ENCODE measurements at places on chromosomes 6 and 20.

GRCh38 chr6:92023410-92023966, 1395.9 kb downstream of the EPHA7 start:
- no peak for DNase-seq

DNA sequence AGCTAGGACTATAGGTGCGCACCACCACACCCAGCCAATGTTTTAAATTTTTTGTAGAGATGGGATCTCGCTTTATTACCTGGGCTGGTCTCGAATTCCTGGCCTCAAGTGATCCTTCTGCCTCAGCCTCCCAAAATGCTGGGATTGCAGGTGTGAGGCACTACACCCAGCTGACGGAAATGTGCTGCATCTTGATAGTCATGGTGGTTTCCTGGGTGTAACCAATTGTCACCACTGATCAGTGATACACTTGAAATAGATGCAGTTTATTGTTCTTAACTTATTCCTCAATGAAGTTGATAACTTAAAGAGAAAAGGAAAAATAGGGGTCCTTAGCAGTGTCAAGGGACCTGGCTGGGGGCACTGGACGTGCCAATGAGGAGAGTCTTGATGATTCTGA, 92.4 kb downstream of the PPP1R14C start:
- no peak for DNase-seq

GRCh38 chr6:38085031-38085430, 265.5 kb downstream of the ZFAND3 start:
- DNase-seq, result no peak

GRCh38 chr20:44598423-44599305, 16.3 kb downstream of the PKIG start:
- DNase-seq, result no peak

GRCh38 chr6:64155063-64155462, 519.5 kb downstream of the PHF3 start:
- DNase-seq, result no peak

DNA sequence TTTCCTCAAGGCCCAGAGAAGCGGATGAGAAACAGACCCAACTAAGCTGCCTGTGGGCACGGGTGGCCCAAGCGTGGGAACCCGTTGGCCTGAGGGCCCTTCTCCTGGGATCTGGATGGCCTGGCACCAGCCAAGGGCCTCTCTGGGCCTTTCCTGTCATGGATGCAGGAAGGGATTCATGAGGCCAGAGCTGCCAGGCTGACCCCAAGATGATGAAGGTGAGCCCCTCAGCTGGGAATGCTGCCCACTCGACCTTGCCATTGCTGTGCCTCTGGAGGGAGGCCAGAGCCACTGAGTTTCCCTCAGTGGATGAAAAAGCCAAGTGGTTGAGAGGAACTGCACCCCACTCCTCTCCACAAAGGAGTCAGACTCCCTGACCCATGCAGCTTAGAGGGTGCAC, 171.2 kb downstream of the VEGFA start:
- no peak for DNase-seq

DNA sequence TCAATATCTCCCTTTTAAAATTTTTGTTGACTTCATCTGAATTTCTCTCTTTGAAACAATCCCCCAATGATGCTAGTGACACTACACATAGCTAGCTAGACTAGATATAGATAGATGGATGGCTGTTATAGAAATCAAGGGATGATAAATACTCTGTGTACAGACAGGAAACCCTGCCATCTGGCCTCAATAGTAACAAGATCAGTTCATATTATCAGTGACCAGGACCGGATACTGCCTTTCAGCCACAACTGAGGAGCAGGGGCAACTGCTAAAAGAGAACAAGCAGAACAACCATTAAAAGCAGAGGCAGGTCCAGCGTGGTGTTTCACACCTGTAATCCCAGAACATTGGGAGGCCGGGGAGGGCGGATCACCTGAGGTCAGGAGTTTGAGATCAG, 118.3 kb upstream of the FAM184A start:
- no peak for DNase-seq

- DNase-seq, result no peak
Observed at GRCh38 chr6:48567016-48567415, 456.0 kb upstream of the PTCHD4 start.

- no peak for DNase-seq
Observed at GRCh38 chr6:45969883-45970282, 45.8 kb downstream of the CLIC5 start.

DNA sequence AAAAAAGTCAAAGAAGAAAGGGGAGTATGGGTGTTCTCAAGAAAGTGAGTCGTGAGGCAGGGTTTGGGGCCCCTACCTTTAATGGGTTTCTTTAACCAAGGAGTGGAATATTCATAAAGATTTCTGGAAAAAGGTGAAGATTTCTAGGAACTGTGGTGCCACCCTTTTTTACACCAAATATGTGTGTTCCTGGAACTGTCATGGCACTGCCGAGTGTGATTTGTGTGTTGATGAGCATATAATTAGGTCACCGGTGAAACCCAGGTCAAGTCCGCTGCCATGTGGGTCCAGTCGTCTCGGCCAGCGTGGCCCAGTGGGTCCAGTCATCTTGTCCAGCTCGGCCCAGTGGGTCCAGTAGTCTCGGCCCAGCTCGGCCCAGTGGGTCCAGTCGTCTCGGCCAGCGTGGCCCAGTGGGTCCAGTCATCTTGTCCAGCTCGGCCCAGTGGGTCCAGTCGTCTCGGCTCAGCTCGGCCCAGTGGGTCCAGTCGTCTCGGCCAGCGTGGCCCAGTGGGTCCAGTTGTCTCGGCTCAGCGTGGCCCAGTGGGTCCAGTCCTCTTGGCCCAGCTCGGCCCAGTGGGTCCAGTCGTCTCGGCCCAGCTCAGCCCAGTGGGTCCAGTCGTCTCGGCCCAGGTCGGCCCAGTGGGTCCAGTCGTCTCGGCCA, 8.3 kb upstream of the EEF1A2 start:
- DNase-seq, result no peak

- DNase-seq, result no peak
Observed at GRCh38 chr6:2917801-2918445, 14.8 kb upstream of the SERPINB9 start.

DNA sequence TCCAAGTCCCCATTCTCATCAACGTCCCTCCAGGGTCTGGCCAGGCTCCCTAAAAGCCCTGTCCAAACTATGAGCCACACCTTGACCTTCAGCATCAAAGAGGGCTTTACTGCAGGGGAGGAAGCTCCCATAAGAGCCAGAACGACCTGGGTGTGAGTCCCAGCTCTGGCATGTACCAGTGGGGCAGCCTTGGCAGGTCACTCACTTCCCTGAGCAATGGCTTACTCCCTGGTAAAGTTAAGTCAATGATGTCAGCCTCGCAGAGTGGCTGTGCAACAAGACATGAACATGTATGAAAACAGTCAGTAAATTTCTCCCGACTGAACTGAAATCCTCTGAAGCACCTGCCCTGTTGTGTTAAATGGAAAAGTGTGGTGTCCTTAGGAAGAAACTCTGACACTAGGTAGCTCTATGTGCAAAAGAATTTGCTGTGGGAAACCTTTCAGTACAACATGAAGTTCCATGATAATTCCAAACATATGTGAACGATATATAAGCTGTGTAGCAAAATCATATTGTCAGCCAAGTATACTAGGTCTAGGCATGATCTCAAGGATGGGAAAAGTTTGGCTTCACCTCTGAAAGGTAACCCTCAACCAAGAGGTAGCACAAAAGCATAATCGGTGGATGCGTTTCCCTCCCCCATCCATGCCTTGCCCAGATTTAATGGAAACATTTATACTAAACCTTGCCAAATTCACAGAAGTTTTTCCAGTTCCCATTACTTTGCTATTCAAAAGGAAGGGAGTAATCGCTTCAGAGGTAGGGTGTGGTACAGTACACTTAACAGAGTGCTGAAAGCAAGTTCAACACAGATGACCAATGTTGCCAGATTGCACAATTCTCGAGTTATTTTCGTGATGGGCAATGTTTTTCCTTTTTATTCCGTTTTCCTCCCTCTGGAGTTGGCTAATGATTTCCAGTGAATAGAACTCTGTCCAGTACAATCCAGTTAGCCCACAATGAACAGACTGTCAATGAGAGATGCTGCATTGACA, 49.0 kb upstream of the RANBP9 start:
- DNase-seq, result peak; percentile 34

DNA sequence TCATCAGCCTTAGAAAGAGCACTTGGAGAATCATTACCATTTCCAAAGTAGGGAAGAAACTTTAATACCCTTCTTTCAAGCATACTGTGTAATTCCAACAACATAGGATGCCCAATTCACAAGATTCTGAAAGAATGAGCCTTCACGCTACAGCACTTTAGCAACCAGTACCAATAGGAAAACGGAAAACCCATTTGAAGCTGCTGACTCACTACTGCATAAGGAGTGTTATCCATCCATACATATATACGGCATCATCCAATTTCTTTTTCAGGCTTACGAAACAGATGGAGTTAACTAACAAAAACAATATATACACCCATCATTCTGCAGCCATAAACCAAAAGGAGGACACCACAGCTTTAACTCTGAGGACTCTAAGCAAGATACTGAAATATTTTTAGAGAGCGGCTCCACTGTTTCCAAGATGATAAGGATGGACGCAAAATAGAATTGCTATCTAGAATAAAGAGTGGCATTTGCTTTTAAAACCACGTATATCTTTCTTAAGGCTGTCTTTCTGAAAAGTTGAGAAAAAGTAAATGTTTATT, 24.9 kb downstream of the FYN start:
- peak; percentile 45 for DNase-seq
